ENCODE measurements at places on chromosomes 7 and 10.
A peak's percentile ranks its signal among the peaks of the same experiment; 100 is the strongest.

GRCh38 chr7:70132226-70132851, 534.1 kb downstream of the AUTS2 start:
- no peak for DNase-seq

- DNase-seq, result no peak
These were observed 39.3 kb downstream of the PRF1 start for GRCh38 chr10:70563230-70563629.

DNA sequence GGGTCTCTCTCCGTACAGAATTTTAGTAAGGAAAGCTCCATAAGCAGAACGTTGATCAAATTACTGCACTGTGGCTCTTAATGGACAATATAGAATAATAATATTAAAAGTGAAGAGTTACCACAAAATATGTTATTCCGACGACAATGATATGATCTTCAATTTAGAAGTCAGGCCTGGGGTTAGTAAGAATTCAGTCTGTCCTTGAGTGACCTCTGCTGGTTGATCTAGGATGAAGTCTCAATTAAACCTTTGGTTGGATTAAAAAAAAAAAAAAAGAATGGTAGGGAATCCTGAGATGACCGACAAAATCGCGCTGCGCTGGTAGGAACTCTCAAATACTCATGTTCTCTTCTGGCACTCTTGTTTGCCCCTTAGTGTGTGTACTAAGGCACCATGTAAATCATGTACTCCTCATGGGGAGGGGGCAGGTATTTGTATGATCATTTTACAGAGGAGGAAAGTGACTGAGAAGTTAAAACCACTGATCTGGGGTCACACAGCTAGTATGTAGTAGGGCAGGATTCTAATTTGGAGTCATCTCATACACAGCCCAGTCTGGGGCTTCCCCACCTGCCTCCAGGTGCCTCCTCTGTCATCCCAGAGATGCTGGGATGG, 161.3 kb upstream of the NPVF start:
- peak; percentile 71 for DNase-seq

DNA sequence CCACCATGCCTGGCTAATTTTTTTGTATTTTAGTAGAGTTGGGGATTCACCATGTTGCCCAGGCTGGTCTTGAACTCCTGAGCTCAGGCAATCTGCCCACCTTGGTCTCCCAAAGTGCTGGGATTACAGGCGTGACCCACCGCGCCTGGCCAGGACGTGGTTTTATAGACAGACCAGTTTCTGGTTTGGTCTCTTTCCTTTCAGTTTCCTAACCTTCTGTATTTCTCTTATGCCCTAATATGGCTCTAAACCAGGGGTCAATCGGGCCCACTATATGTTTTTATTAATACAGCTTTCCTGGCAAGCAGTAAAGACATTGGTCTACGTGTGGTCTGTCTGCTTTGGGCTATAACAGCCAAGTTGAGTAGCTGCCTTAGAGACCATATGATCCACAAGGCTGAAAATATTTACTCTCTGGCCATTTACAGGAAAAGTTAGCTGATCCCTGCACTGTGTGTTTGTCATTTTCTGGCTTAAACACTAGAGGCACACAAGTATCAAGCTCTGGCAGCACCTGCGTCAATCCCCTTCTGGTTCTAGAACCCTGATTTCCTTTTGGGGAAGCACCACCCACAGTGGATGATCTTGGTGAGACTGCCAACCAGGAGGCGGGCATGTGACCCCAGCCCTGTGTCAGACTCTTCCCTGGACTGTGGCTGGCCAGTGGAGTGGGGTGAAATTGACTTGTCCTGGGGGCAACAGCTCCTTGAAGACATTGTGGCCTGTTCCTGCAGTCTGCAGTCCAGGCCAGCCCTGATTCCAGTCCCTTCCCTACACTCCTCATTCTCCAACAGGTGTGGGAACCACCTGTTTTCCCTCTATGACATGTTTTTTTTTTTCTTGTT, 497.2 kb downstream of the PLXNA4 start:
- DNase-seq, result no peak

DNA sequence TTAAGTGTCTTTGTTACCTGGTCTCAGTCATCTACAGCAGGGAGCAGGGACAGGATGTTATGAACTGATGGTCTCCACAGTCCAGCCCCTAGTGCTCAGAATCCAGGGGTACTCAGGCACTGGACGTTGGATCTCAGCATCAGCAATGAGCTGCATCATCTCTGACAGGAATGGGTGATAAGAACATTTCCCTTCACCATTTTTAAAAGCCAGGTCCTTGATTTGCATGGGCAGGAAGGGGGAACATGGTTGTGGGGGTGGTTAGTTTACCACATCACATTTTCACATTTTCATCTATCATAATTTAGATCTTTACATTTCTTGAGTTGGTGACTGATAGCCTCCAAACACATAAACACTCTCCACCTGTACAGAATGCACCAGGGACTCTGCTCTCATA, 427.8 kb upstream of the NPVF start:
- DNase-seq, result no peak

DNA sequence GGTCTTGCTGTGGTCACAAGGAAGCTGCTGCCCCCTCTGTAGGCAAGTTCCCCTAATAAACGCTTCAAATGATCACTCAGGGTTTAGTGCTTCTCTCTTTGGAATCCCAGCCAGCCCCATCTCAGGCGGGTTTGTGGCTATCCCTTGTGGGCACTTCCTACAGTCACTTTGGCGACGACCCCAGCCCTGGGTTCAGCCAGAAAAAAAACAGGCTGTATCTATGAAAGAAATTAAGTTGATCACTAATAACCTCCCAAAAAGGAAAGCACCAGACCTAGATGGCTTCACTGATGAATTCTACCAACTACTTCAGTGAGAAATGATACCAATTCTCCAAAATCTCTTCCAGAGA, 208.2 kb downstream of the MAD1L1 start:
- no peak for DNase-seq

DNA sequence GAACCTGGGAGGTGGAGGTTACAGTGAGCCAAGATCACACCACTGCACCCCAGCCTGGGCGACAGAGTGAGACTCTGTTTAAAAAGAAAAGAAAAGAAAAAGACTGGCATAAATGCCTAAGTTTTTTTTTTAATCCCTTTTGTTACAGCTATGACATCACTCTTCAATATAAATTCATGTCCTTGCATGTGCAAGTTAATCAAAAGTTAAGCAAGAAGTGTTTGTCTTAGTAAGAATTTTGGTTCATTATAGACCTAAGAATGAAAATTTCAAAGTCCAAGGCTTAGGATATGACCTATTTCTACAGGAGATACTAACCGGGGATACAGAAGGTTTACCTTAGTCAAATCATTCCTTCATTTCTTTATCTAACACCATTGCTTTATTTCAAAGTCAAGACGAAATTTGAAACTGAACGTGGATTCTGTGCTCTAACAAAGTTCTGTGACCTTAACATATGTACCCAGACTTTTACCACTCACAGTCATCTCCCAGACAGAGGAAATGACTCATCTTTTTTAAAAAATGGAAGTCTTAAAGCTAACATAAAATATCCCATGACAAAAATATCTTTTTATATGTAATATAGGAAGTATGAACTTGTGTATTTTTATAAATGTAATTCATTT, 29.3 kb upstream of the ITGB8 start:
- no peak for DNase-seq

DNA sequence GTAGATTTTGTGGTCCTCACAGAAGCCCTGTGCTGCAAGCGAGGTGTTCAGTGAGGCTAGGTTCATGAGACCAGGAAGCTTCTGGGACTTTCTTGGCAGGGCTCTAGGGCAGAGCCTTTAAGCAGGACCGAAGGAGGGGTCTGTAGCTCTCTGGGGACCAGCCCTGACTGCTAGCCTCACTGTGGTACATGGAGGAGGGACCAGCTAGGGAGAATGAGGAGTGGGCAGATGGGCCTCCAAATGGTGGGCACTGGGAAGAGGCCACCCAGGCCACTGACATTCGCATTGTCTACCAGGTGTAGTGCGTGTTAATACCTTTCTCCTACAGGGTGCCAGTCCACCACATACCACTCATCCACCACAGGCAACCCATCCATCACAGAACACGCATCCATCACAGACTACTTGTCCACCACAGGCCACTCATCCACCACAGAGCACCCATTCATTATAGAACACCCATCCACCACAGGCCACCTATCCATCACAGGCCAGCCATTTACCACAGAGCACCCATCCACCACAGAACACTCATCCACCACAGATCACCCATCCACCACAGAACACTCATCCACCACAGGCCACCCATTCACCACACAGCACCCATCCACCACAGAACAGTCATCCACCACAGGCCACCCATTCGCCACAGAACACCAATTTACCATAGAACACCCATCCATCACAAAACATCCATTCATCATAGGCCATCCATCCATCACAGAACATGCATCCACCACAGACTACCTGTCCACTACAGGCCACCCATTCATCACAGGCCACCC, 31.6 kb upstream of the ZNF488 start:
- no peak for DNase-seq

- peak; percentile 27 for DNase-seq
These were observed 4.9 kb downstream of the TMEM270 start for GRCh38 chr7:73865738-73866445.

DNA sequence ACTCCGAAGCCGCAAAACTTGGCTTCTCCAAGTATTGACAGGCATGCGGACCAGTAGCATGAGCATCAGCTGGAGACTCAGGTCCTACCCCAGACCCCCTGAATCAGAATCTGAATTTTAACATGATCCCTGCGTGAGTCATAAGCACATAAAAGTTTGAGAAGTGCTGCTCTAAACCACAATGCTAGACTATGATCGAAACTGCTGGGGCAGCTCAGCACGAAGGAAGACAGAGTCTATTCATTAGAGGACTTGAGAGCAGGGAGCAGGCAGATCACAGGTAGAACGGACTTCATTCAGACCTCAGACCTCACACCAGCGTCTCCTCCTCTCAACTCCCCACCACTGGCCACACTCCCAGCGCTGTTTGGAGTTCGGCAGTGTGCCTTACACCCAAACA, 16.9 kb downstream of the CAMK2G start:
- DNase-seq, result no peak
